Neuronal stem cell (in vitro differentiated cells): ENCODE measurements at places on chromosomes 3 and 15.
A peak's percentile ranks its signal among the peaks of the same experiment; 100 is the strongest.

DNA sequence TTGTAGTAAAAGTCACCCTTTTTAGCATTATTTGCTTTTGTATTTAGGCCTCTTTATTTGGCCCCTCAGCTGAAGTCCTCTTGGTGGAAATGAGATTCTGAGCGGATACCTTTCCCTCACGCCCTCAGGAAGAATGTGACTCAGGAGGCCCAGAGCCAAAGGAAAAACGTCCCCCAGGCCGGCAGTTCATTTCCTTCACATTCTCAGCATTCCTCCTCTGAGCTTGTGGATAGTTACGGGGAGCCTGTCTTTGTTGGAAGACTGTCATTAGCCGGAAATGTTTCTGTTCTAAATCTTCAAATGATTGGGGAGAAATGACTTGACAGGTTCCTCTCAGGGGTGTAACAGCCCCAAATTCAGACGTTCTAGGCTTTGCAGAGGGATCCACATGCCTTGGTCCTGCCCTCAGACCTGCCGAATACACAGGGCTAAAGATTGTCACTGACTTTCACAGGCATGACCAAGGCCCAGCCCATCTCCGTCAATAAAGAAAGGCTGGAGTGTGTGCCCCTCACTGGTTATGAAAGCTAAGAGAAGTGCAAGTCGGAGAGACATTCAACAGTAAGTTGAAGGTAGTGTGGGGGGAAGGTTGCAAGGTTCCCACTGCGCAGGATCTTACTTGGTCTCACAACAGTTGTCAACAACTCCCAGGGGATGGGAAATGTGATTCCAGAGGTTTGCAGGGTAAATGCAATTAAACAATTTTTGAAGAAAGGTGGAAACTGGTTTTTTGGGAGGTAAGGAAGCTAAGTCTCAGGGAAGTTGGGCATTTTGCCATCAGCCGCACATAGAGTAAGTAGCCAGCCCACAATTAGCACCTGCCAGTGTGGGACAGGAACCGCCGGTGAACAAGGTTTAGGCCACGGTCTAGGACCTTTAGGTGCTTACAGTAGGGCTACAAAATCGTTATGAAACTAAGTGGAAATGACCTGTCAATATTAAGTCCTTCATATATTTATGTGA, 39.7 kb upstream of the MYZAP start:
- DNase-seq = peak; percentile 73

DNA sequence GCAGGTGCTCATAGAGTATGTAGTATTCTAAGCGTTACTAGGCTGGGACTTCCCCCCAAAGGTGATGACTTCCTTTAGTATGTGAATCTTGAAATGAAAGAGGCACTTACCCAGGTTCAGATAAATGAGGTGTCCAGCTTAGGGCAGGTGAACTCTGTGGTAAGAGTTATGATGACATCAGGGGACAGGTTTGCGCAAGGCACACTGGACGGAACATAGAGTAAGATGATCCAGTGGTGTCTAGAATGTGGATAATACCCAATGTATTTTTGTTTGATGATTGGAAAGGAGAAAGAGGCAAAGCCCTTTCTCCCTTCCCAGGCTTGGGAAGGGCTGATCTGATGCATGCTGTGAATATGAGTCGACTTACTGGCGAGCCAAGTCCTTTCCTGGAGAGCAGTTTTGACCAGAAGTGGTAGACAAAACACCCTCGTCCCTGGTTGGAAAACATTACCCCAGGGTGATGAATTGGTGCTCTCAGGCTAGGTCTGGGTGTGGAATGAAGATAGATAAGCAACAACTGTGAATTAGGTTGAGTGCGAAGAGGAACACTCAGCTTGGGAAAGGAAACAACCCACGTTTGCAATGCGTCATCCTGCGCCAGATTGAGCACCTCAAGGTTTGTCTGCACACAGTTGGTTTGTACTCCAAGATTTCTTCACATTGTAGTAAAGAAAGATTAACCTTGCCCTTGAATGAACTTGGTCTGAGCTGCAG, 124.2 kb downstream of the GHSR start:
- DNase-seq = no peak

DNA sequence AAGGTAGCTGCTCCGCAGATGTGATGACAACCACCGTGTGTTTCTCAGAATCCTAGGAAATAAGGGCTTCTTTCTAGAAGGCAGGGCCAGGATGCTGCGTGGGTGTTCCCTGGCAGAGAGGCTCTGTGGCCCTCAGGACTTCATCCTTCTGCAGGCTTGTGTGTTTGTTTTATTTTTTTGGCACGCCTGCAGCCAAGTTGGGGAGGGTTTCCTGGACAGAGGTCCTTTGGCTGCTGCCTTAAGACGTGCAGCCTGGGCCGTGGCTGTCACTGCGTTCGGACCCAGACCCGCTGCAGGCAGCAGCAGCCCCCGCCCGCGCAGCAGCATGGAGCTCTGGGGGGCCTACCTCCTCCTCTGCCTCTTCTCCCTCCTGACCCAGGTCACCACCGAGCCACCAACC, at the start of gene CLEC3B:
Gene CLEC3B, plus strand, starts transcription at position 266 of the 400 bp plus-strand sequence. Its CDS starts 60 bp downstream, at position 326.
- no peak for DNase-seq

- DNase-seq = no peak
These were observed 307.4 kb downstream of the NTRK3 start for GRCh38 chr15:87949151-87949574.

DNA sequence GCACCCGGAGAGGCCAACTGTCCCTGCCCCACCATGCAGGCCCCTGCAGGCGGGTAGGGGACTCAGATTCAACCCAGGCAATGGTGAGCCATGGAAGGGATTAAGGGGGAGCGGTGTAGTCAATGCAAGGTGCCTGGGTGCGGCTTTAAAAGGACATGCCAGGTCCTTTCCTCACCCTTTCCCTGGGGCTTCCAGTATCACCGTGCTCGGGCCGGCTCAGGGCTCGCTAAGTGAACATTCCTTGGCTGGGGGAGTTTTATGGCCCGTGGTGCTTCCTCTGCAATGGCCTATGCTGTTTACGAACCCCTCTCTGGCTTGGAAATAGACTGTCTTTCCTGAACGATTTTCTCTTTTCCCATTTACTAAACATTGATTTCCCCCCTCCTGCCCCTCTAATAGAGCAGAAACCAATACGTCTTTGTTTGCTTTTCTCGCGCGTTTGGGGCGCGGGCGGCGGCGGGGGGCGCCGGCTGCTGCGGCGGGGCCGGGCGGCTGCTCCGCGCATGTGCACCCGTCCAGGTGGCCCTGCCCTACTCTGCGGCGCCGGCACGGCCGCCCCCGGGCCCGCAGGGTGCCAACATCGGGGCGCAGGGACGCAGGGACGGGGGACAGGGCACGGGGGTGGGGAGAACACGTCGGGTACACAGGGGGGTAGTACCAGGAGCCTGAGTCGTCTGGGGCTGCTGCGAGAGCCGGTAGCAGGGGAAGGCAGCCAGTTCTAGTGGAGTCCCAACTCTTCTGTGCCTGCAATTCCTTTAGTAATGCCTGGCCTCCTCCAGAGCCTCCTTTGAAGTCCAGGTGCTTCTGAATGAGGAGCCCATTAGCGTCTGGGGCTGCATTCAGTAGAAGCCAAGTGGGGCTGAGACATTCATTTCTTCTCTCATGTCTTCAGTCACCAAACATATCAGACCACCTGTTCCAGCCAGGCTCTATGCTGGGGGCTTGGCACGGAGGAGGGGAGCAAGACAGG, 26.9 kb upstream of the CACNA2D2 start:
- DNase-seq = no peak

DNA sequence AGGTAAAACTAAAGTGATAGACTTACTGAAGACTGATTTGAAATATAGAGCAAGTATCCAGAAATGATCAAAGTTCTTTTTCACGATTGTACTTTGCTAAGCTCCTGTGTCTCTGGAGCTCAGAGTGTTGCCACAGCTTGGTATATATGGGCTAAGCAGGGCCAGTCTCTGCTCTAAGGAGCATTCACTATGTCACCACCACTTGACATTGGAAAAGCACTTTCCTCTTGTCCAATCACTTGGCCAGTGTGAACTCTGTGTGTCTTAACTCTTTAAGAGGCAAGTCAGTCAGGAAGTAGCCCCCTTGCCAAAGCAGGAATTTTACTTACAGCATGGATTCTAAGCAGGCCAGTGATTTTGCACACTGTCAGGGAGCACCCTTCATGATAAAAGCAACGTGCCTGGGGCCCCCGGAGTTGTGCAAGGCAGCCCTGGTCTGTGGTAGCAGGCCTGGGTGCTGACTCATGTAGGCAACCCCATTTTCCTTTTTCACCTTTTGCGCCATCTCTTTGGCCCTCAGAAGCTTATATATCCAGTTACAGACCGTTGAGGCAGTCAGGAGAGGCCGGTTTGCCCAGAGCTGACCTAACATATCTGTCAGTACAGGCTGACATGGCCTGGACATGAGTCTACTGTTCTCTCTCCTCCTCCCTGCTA, 73.0 kb downstream of the HCN4 start:
- no peak for DNase-seq

GRCh38 chr3:170813266-170813665, 56.7 kb downstream of the RPL22L1 start:
- DNase-seq = no peak

DNA sequence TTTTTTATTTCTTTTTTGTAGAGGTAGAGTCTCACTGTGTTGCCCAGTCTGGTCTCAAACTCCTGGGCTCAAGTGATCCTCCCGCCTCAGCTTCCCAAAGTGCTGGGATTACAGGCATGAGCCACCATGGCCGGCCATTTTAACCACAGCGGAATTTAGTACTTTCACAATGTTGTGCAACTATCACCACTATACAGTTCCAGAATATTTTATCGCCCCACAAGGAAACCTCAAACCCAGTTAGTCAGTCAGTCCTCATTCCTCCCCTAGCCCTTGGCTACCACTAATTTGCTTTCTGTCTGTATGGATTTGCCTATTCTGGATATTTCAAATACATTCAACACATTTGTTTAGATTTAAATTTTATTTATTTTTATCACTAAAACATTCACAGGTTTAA, 15.5 kb upstream of the HOMER2 start:
- DNase-seq = no peak

DNA sequence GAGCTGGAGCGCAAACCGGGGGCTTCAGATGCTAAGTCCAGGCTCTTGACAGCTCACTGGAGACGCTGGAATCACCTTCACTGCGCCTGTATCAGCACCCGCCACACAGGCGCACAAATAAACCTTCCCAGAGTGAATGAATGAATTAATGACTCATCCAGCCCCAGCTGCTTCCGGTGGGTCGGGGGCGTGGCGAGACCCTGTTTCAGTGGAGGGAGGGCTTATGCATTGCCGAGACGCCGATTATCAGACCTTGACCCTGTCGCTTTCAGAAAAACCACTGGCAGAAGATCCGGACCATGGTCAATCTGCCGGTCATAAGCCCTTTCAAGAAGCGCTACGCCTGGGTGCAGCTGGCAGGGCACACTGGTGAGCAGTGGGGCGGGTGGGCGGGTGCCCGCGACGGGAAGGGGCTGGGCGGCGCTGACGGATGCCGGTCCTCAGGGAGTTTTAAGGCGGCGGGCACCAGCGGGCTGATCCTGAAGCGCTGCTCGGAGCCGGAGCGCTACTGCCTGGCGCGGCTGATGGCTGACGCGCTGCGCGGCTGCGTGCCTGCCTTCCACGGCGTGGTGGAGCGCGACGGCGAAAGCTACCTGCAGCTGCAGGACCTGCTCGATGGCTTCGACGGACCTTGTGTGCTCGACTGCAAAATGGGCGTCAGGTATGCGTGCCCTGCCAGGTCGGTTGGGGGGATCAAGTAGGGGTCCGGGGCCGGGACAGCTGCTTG, 7.7 kb downstream of the ITPKA start:
- DNase-seq = peak; percentile 26

DNA sequence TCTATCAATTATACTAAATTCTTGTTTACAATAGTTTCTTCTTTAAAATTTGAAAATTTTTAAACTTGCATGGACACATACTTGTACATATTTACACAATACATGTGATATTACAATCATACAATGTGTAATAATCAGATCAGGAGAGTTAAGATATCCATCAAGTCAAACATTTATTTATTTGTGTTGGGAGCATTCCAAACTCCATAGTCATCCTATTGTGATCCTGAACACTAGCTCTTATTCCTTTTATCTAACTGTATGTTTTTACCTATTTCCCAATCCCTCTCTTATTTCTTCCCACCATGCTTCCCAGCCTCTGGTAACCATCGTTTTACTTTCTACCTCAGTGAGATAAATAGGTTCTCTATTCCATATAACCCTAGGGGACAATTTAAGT, 1219.2 kb downstream of the ZPLD1 start:
- DNase-seq = no peak

DNA sequence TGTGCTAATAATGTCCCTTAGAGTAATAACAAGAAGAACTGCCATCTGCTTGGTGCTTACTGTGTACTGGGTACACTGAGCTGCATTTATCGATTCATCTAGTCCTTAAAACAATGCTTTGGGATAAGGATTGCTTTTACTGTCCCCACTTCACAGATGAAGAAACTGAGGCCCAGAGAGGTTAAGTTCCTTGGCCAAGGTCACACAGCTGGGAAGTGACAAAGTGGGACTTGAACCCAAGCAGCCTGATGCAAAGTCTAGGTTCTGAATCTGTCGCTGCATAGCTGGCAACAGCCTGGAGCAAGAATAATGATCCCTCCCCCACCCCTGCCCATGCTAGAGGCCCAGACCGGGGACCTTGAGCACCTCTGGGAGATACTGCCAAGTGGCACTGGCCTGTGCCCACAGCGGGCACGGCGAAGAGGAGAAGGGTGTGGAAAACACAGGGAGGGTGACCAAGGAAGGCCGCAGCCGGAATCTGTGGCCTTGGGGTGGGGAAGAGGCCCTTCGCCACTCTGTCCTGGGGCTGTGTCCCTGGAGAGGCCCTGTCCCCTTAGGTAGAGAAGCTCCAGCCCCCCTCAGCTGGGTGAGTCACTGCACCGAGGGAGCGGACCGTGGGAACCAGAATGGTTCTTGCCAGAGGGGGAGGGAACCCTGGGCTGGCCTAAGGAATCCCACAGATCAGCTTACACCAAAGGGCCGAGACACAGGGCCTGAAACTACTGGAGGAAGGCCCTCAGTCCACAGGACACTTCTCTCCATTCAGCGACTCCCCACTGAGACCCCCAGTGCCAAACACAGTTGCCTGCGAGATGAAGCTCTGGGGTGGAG, 3.5 kb downstream of the PLXND1 start:
- no peak for DNase-seq

DNA sequence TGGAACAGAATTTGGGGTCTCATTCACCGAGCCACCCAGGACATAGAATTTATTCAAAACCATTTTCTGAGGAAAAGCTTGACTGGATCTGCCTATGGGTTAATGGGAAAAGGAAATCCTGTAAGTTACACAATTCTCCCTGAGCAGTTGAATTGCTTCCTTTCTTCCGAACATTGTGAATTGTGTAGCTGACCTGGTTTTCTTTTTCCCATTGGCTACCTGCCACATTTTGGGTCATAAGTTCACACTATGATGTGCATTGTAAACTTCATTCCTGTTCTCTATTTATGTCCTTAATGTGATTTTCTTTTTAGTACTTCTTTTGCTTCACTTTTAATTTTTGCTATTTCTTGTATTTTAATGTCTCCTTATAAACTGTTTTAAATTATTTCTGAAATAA, 386.0 kb upstream of the LRRC3B start:
- no peak for DNase-seq

- DNase-seq = no peak
These were observed 217.5 kb upstream of the RASGRP1 start for GRCh38 chr15:38782156-38782555.

- DNase-seq = no peak
These were observed 32.7 kb upstream of the MED12L start for GRCh38 chr3:151052756-151053155.
